ENCODE measurements at places on chromosomes 6 and 20.

DNA sequence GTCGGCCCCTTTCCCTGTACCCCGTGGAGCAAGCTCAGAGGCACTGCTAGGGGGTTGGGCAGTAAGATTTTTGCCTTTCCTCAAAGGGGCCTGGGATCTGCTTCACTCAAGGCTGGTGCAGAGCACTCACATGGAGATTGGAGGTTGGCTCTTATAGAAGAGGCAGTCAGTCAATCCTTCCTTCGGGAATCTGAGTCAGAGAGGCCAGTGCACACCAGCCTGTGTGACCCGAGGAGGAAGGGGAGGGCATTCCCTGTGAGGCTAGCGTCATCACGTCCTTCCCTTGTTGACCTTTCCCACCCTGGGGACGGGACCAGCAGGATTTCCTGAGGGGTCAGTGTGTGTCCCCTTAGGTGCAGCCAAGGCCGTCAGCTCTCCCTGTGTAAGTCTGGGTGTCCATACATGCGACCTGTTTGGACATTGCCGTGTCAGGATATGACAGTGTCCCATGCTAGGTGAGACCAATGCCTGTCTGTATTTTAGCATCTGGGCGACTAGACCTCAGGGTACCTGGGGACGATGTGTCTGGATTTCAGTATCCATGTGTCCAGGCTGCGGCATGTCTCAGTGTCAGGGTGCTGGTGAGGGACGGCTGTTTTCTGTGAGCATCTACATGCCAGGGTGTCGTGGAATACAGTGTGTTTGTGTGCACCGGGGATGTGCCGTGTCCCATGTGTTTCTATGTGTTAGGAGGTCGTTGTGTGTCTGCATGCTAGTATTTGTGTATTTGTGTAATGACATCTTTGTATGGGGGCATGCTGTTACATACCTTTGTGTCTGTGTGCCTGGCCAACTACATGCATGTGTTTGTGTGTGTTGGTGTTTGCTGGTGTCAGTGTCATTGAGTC, 2.8 kb upstream of the ZNF512B start:
- DNase-seq: no peak

- DNase-seq: no peak
Measured at GRCh38 chr6:22250486-22250885, 46.4 kb downstream of the PRL start.

DNA sequence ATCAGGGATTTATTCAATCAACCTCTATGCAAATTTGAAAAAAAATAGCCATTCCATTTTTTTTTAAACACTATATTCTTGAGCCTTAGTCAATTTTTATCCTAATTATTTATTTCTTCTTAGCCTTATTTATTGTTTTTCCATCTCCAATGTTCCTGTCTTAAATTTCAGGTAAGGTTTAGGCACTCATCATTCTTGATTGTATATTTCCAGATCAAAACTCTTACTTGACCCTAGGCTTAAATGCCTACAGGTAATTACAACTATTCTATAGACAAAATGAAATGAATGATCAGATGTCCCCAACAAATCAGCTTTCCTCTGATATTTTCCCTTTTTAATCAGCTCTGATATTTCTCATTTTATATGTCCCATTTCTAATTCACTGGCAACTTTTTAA, 402.6 kb upstream of the EPHA7 start:
- DNase-seq: no peak

DNA sequence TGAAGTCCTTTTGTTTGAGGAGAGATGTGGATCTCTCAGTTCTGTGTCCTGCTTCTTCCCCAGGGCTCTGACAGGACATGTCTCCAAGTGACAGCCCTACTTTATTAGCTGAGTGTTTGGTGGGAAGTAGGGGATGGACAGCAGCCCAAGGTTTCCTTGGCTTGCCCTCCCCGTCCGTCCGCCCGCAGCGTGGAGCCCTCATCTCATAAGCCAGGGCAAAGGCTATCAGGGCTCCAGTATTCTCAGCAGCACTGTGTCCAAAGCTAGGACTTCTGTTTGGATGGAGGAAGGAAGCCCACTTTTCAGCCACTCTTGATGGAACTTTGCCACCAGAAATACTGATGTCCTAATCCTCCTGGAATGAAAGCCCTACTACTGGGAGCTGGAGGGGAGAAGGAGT, 13.6 kb downstream of the CDC5L start:
- no peak for DNase-seq

DNA sequence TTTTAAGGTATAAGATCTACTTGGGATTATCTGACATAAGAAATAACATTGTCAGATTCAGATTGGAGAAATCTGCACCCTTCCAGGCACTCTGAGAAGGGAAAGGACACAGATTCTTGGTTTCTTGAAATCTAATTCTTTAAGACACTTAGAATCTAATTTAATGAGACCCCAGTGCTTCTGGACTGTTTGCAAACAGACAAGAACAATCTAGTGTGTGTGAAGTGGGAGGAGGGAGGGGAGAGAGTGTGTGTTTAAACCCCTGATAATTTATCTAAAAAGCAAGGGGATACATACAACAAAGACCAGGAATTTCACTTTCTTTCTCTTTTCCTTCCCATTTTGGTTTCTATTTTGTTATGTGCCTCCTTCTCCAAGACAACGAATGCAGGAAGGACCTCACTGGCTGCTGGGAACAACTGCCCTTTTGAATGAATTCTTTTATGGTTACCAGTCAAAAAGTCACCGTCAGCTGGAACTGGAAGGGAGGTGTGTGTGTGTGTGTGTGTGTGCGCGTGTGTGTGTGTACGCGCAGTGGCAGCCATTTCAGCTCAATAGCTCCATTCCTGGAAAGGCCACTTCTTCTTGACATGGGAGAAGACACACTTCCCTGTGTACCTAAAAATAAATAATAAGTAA, 129.4 kb downstream of the BCAS1 start:
- DNase-seq: no peak

All from stimulated activated CD8-positive, alpha-beta memory T cell treated with anti-CD3 and anti-CD28 coated beads, Interleukin-12 subunit alpha, Interleukin-12 subunit beta, amount 100 ng/mL, for 4 hours (primary cell).